GM23248 (cell line): ENCODE measurements at places on chromosomes 16 and 17.

GRCh38 chr16:74169687-74170376 lies 126.8 kb upstream of the PSMD7 start:
- peaks cover 7% of the 10 kb centered on the region; the same call in 1 of the 2 replicates for H3K4me1 ChIP-seq
- H3K27ac ChIP-seq: no peak overlapping the region
- no peaks in the 10 kb centered on the region for H3K27me3 ChIP-seq

DNA sequence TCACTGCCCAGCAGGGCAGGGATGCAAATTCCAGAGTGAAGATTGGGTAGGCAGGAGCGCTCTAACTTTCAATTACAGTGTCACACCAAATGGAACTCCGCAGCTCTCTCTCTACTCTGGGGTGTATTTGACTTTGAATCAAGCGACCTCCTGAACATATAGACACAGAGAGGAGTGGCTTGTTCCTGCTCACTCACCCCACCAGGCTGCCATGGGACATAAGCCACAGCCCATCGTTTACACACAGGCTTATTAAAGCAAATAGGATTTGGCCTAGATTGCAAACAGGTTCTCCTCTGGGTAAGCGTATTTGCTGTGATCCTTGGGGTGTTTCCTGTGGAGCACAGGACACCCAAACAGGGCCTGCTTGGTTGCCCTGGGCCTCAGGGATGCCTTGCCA lies 281.6 kb upstream of the CCL2 start:
- no peaks in the 10 kb centered on the region for H3K36me3 ChIP-seq
- H3K4me1 ChIP-seq: no peaks in the 10 kb centered on the region
- H3K27me3 ChIP-seq: no peaks in the 10 kb centered on the region
- no peak for DNase-seq
- no peak overlapping the region for H3K27ac ChIP-seq
- no peak overlapping the region for H3K4me3 ChIP-seq

DNA sequence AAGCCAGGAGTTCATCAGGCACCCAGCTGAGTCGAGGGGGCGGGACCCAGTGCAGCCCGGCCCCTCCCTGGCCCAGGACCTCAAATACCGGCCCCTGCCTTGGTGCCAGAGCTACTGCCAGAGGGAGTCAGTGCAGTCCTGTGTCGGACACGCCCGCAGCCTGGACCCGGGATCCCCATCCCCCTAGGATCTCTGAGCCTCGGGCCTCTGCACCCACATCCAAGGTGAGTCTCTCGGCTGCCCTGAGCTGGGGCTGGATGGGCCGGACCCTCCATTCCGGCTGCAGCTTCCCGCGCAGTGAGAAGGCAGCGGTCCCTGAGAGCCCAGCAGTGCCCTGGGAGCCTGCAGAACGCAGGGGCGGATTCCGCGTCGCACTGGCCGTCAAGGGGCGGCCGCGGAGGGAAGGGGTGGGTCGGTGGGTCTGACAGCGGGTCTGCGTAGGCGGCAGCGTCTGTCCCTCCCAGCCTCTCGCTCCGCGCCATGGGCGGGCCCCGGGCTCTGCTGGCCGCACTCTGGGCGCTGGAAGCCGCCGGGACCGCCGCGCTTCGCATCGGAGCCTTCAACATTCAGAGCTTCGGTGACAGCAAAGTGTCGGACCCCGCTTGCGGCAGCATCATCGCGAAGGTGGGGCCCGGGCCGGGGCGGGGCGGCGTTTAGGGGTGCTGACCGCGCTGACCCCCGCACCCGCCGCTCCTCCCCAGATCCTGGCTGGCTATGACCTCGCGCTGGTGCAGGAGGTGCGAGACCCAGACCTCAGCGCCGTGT lies at the start of gene DNASE1L2:
DNASE1L2 (plus strand) TSS at position 108 of the 765 bp plus-strand sequence; CDS start at position 481, 373 bp downstream.
- H3K36me3 ChIP-seq: no peaks in the 10 kb centered on the region
- H3K4me3 ChIP-seq: peak within 1 kb of the TSS; percentile 53
- H3K27ac ChIP-seq: no peak within 1 kb of the TSS
- H3K4me1 ChIP-seq: no peaks in the 10 kb centered on the region
- H3K27me3 ChIP-seq: no peaks in the 10 kb centered on the region

DNA sequence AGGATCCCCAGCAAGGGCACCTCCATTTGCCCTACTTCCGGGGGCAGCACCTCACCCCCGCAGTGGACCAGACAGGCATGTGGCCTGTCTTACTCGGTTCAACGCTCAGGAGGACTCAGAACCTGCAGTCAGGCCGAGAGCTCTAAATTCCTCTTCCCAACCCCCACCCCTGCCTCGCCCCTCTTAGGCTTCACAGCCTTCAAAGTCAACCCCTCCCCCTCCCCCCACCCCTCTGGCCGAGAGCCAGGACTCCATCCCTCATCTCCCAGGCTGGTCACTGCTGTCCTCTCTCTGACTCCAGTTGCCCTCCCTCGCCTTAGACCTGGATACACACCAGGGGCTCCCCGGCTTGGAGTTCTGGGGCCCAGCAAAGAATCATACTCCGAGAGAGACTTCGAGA lies 8.1 kb upstream of the HS3ST6 start:
- H3K4me3 ChIP-seq: no peak overlapping the region
- H3K27me3 ChIP-seq: peaks cover 25% of the 10 kb centered on the region
- H3K27ac ChIP-seq: no peak overlapping the region
- H3K4me1 ChIP-seq: no peaks in the 10 kb centered on the region
- H3K36me3 ChIP-seq: no peaks in the 10 kb centered on the region

GRCh38 chr17:81389585-81389984 lies 5.7 kb upstream of the BAHCC1 start:
- H3K27ac ChIP-seq: no peak overlapping the region
- H3K4me1 ChIP-seq: peaks cover 21% of the 10 kb centered on the region
- H3K36me3 ChIP-seq: no peaks in the 10 kb centered on the region
- no peaks in the 10 kb centered on the region for H3K27me3 ChIP-seq
- H3K4me3 ChIP-seq: no peak overlapping the region
- DNase-seq: no peak

- H3K4me1 ChIP-seq: peaks cover 38% of the 10 kb centered on the region
- peaks cover 36% of the 10 kb centered on the region for H3K36me3 ChIP-seq
- H3K27me3 ChIP-seq: no peaks in the 10 kb centered on the region
- H3K4me3 ChIP-seq: peak overlapping the region; percentile 84
- H3K27ac ChIP-seq: peak overlapping the region; percentile 99
Observed at GRCh38 chr16:89561142-89561883, 831 bp downstream of the RPL13 start.

DNA sequence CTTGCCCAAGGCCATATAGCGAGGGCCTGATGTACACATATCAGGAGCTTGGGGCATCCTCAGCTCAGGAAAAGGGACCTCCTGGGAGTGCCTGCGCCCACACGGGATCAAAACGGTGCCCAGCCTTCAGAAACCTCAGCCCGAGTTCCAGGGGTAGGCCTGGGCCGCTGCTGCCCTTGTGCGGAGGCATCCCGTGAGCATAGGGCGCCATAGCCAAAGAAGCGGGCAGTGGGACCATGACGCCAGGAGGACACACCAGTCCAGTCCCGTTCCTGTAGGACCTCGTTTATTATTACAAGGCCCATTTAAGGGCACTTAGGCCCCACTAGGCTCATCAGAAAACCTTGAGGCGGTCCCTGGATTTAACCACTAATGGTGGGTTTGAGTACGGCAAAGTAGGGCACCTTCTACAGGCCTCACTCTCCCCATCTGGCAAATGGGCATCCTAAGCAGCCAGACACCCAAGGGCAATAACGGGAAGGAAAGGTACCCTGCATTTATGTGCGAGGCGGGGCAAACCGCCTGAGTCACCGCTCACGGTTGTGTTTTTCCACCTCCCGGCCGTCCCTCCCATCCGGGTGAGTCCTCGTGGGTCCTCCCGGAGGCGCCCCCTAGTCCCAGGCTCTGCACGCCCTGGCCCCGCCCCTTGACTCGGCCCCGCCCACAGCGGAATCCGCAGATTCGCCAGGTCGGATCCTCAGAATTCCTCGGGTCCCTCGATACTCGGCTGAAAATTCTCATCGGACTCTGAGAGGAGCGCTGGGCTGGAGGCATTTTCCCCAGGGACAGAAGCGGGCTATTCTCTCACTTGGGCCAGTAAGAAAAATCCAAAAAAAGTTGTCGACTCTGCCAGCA lies 726 bp upstream of the SETD1A start:
- peak overlapping the region; percentile 98 for H3K4me3 ChIP-seq
- peak overlapping the region; percentile 100 for H3K27ac ChIP-seq

DNA sequence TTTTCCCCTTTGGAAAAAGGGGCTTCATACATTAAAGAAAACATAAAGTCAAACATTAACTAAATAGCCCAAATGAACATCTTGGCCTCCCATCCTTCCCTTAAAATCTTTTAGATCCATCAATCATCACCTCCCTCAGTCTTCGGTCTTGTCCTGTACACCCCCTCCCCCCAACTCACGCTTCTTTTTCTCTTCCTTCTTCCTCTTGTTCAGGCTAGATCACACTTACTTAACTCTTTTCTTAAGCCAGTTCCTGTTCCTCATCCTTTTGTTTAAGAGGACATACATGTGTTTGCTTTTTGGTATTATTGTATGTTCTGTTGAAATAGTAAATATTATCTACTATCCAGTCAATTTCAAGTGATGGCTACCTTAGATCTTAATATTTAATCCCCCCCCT lies 5.5 kb downstream of the MFSD6L start:
- no peak for DNase-seq
- no peak overlapping the region for H3K27ac ChIP-seq
- no peaks in the 10 kb centered on the region for H3K36me3 ChIP-seq
- no peaks in the 10 kb centered on the region for H3K4me1 ChIP-seq

- H3K4me1 ChIP-seq: peaks cover 28% of the 10 kb centered on the region
- no peaks in the 10 kb centered on the region for H3K27me3 ChIP-seq
- H3K4me3 ChIP-seq: peak overlapping the region; percentile 95
- peak overlapping the region; percentile 98 for H3K27ac ChIP-seq
- peaks cover 20% of the 10 kb centered on the region for H3K36me3 ChIP-seq
Observed at GRCh38 chr17:40648384-40648968, 858 bp upstream of the SMARCE1 start.

DNA sequence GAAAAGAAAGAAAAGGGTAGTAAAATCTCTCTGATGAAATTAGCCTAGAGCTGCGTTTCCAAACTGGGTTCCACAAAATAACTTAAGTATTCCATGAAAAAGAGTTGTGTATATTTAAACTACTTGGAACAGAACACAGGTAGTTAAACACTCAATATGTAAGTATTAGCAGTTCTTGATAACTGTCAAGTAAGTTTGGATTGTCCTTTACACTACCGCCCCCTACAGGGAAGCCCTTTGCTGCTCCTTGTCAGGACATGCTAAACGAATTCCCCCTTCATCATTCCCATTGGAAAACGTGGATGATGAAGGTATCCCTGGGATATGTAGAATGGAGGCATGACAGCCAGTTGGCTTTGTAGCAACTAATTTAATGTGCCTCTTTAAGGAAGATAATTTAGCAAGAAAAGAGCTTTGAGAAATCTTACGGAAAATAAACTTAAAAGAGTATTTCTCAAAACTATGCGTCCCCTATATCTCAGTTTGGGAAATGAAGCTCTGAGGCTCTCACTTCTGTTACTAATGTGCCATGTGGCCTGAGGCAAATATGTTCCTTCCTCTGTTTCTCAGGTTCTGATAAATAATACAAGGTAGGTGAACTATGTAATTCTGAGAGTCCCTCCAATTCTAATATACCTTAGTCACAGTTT lies 18.8 kb downstream of the NCBP3 start:
- no peaks in the 10 kb centered on the region for H3K4me1 ChIP-seq
- H3K27me3 ChIP-seq: no peaks in the 10 kb centered on the region
- no peak overlapping the region for H3K27ac ChIP-seq
- H3K36me3 ChIP-seq: peaks cover 53% of the 10 kb centered on the region

DNA sequence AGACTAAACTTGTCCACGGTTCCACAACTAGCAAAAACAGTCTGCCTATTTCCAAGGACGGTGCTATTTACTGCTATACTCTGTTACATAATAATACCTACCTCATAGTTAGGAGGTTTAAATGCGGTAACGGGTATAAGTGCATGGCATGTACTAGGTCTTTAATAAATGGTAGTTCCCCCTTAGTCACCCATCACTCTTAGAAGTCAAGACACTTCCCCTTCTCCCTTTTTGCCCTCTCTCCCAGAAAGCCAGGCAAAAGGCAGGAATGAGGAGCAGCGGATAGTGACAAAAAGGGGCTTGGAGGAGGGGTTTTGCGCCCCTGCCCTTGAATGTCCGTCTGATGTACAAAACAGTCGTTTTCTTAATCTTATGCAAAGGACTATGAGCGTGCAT lies 1.1 kb upstream of the LSM12 start:
- H3K27ac ChIP-seq: peak overlapping the region; percentile 95; the same call in 1 of the 2 replicates
- DNase-seq: no peak
- peaks cover 6% of the 10 kb centered on the region for H3K36me3 ChIP-seq
- H3K4me1 ChIP-seq: peaks cover 29% of the 10 kb centered on the region
- no peaks in the 10 kb centered on the region for H3K27me3 ChIP-seq
- H3K4me3 ChIP-seq: no peak overlapping the region

DNA sequence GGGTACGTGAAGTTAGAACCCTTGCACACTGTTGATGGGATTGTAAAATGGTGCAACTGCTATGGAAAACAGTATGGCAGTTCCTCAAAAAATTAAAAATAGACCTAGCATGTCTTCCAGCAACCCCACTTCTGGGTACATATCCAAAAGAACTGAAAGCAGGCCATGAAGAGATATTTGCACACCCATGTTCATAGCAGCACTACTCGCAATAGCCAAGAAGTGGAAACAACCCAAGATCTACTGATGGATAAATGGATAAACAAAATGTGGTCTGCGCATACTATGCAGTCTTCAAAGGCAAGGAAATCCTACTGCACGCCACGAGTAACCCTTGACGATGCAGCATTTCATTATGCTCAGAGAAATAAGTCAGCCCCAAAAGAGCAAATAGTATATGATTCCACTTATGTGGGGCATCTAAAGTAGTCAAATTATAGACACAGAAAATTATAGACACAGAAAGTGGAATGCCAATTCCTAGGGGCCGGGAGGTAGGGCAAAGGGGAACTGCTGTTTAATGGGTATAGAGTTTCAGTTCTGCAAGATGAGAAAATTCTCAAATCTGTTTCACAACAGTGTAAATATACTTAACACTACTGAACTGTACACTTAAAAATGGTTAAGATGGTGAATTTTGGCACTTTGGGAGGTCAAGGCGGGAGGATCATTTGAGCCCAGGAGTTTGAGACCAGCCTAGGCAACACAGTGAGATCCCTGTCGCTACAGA lies 17.2 kb downstream of the CORO7 start:
- H3K27me3 ChIP-seq: no peaks in the 10 kb centered on the region
- H3K4me3 ChIP-seq: no peak overlapping the region
- H3K36me3 ChIP-seq: peaks cover 6% of the 10 kb centered on the region; the same call in 1 of the 2 replicates
- H3K27ac ChIP-seq: no peak overlapping the region
- DNase-seq: no peak

- no peaks in the 10 kb centered on the region for H3K36me3 ChIP-seq
- peaks cover 24% of the 10 kb centered on the region for H3K27me3 ChIP-seq
- H3K4me3 ChIP-seq: no peak overlapping the region
- no peak for DNase-seq
- H3K4me1 ChIP-seq: no peaks in the 10 kb centered on the region
Observed at GRCh38 chr16:50468749-50469078, 79.5 kb upstream of the NKD1 start.

DNA sequence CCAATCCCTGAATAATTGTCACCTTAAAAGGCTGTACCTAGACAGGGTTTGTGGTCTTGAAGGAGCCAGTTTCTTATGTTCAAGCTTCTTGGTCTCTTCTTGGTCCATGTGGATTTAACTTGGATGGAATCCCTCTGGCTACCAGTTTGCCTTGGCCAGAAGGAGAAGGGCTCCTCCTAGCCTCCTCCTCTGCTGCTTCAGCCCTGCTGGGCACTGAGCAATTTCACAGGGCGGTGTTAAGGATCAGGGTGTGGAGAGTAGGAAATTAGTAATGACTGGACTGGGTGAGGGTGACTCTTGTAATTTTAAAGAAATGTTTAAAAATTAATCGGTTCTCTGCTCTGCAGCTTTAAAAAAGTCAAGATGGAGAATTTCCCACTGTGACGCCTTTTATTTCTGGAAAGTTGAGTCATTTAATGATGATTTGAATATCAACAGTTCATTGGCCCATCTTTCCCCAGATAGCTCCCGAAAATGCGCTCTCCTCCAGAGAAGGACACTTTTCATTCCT lies 96.4 kb downstream of the MSI2 start:
- H3K27ac ChIP-seq: no peak overlapping the region
- H3K4me3 ChIP-seq: no peak overlapping the region
- no peak for DNase-seq
- no peaks in the 10 kb centered on the region for H3K36me3 ChIP-seq
- H3K27me3 ChIP-seq: no peaks in the 10 kb centered on the region
- H3K4me1 ChIP-seq: no peaks in the 10 kb centered on the region
